Activated naive CD8-positive, alpha-beta T cell treated with anti-CD3 and anti-CD28 coated beads, Interleukin-2, amount 50 U/mL, for 16 hours (primary cell): ENCODE measurements at places on chromosomes 5 and 9.

DNA sequence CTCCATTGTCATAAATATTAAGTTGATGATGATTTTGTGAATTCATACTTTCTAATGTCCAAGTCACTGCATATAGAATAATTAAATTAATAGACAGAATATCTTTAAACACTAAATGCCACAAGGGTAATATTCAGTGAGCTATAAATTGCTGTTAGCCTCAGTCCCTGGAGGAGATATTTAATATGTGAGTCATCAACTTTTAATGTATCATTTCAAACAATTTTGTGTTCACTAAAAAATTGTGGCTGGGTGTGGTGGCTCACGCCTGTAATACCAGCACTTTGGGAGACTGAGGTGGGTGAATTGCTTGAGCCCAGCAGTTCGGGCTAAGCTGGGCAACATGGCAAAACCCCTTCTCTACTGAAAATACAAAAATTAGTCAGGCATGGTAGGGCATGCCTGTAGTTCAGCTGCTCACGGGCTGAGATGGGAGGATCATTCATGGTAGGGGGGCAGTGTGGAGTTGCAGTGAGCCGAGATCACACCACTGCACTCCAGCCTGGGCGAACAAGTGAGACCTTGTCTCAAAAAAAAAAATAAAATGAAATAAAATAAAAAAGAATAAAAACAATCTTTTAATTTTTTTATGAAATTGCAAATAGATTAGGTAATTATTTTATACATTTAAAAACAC lies 717.3 kb upstream of the CHD1 start:
- DNase-seq, result no peak

GRCh38 chr5:148229840-148230239 lies 8.5 kb upstream of the MARCOL start:
- no peak for DNase-seq

DNA sequence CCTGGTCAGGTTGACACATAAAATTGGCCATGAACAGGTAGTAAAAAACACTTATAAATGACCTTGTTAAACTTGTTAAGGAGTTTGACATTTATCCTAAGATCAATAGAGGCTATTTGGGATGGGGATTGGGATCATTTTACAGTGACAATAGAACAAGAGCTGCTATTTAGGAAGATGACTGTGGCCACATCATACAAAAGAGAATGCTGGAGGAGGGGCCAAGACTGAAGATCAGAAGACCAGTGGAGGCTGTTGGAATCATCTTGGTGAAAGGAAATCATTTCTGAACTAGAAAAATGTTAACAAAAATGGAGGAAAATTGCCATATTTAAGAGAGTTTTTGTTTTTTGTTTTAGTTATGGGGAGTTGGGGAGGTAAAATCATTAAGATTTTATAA lies 304.8 kb upstream of the TLE4 start:
- no peak for DNase-seq

GRCh38 chr9:129617167-129617566 lies 3.7 kb downstream of the C9orf50 start:
- no peak for DNase-seq

GRCh38 chr5:81171769-81172168 lies 61.4 kb upstream of the CKMT2 start:
- no peak for DNase-seq

DNA sequence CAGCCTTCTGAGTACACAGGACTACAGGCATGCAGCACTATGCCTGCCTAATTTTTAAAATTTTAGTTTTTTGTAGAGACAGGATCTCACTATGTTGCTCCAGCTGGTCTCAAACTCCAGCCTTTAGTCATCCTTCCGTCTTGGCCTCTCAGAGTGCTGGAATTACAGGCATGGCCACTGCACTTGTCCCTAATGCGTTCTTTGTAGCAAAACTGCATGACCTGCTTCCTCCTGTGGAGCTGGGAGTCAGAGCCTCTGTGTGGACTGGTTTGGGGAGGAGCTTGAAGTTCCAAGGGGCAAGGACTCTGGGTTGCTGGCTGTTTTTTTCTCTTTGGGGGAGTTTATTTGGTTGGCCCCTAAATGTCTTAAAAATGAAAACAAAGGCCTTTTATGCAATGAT lies 22.7 kb upstream of the ANKRD34B start:
- no peak for DNase-seq

GRCh38 chr5:77400645-77401044 lies 91.5 kb downstream of the WDR41 start:
- DNase-seq, result no peak

DNA sequence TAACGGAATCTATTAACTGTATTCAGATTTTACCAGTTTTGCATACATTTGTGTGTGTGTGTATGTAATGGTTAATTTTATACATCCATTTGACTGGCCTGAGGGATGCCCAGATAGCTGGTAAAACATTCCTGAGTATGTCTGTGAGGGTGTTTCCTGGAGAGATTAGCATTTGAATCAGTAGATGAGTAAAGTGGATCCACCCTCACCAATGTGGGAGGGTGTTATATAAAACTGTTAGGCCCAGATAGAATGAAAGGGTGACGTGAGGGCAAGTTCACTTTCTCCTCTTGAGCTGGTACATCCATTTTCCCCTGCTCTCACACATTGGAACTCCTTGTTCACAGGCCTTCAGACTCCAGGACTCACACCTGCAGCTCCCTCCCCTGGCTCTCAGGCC lies 88.7 kb downstream of the EMB start:
- DNase-seq, result no peak

DNA sequence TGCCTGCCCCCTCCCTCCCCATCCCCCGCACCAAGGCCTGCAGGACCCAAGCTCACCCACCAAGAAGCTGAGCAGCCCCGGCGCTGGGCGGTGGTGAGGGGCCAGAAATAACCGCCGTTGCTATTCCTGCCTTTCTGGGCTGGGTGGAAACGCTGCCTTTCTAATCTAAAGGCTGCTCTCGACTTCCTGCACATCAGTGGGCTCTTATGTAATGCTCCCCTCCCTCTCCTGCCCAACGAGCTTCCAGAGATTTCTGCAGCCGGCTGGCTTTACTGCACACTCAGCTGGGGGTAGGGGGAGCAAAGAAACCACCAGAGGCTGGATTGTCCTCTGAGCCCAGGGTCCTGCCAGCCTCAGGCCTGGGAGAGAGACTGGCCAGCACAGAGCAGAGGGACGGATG lies 6.9 kb upstream of the EGR1 start:
- no peak for DNase-seq

GRCh38 chr9:108392877-108393276 lies 462.9 kb downstream of the ACTL7B start:
- DNase-seq, result no peak

GRCh38 chr5:534743-535671 lies 10.8 kb upstream of the SLC9A3 start:
- no peak for DNase-seq

GRCh38 chr9:65437724-65438123 lies 152.7 kb upstream of the FOXD4L5 start:
- DNase-seq, result no peak

DNA sequence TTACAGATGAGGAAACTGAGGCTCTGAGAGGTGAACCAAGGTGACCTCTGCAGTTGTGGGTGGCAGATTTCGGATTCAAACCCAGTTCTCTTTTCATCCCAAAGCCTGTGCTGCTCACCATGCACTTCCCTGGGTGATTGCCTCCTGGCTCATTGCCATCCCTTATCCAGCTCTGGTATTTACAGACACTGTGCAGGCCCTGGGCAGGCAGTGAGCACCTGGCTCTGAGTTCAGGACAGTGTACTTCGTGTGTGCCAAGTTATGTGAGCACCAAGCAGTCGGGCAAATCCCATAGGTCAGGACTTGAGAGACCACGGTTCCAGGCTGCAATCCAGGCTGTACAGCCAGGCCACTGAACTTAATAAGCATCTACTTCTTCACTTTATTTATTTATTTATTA lies 1.4 kb downstream of the LRSAM1 start:
- no peak for DNase-seq

GRCh38 chr5:138033386-138033808 lies 518 bp upstream of the FAM13B start:
- no peak for DNase-seq

- no peak for DNase-seq
Measured at GRCh38 chr5:50874306-50875001, 208.0 kb downstream of the PARP8 start.

DNA sequence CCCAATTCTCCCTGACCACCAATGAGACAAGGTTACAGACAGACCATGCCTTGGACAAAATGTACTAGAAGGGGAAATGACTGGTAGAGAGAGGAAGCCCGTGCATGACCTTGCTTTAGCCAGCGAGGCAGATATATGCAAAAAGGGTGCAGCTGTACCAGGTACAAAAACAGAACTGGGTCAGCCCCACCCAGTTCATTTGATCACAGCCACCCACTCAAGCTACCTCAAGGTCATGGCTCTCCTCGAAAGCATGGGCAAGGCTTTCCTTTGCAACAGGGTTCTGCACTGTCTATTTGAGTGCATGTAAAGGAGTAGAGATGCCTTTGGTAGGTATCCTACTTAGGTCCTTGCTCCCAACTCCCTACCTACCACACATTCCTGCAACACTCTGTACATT lies 33.3 kb downstream of the TLE1 start:
- no peak for DNase-seq

- DNase-seq, result no peak
Measured at GRCh38 chr5:31157720-31158119, 35.8 kb upstream of the CDH6 start.

GRCh38 chr5:124289641-124290311 lies 456.7 kb downstream of the ZNF608 start:
- no peak for DNase-seq
